ENCODE measurements at places on chromosomes 1 and 21. TPM values are rescaled to one million over a fixed set of nuclear protein-coding genes. Genes with fewer than 3 reads are reported as not detected.

Gene DISC1
- total RNA-seq = 1.8 TPM

Gene BSND
- not detected for total RNA-seq

- no peak for DNase-seq
These were observed 152.7 kb downstream of the PIK3R3 start for GRCh38 chr1:45979778-45980176.

- DNase-seq = no peak
These were observed 102.7 kb upstream of the CD55 start for GRCh38 chr1:207218512-207219362.

Measured in neural progenitor cell (in vitro differentiated cells).